ENCODE measurements at places on chromosomes 11 and 22. TPM values are rescaled to one million over a fixed set of nuclear protein-coding genes. Genes with fewer than 3 reads are reported as not detected.

DNA sequence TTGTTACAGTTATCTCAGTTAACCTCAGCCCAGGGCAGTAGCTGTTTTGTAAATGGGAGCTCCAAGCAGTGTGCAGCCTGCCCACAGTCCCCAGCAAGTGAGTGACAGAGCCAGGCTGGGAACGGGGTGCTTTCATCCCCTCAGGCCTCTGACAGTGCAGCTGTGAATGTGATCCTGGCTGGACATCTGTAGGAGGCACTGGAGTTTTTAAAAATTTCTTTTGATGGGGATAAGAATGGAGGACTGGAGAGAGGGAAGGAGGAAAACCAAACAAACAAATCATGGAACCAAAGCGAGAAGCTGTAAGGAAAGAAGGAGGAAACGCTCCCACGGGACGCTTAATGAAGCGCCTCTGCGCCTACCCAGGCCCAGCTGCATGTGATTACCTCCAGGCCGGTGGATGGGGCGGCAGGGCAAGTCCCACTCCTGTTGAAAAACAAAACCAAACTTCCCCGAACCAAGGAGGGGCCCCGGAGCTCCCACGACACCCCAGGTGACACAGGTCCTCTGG, 40.6 kb downstream of the SCUBE1 start:
- no peak for DNase-seq

- no peak for DNase-seq
These were observed 29.8 kb upstream of the EED start for GRCh38 chr11:86214710-86215109.

DEFB131B gene
- not detected for total RNA-seq

IL10RA gene
- 6.2 TPM for total RNA-seq

HSCB gene
- total RNA-seq = 9.3 TPM

NXPE1 gene
- not detected for total RNA-seq

GSTT2 gene
- 0.62 TPM for total RNA-seq

RAB3IL1 gene
- 10.8 TPM for total RNA-seq

LDHAL6A gene
- not detected for total RNA-seq
